T-helper 17 cell (primary cell): ENCODE measurements at places on chromosomes 1 and 21. TPM values are rescaled to one million over a fixed set of nuclear protein-coding genes. Genes with fewer than 3 reads are reported as not detected.

DNA sequence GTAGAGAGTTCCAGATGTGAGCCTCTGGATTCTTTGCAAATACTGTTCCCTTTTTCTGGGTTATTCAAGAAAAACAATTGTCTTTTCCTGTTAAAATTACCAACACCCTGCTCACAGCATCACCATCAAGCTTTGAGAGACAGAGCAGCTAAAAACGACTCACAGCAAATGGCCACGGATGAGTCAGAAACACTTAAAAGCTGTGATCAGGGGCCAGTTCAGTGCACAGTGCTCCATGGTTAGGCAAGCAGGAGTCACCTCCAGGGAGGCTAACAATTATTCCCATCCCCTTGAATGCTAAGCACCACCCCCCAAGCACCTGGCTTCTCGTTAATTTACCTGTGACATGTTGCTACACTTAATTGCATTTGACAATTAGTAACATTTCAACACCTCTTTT lies 128.4 kb upstream of the CAMK1G start:
- H3K36me3 ChIP-seq = no peaks in the 10 kb centered on the region
- no peaks in the 10 kb centered on the region for H3K4me1 ChIP-seq
- no peak for DNase-seq
- no peak overlapping the region for H3K27ac ChIP-seq
- H3K27me3 ChIP-seq = peaks cover 55% of the 10 kb centered on the region

DNA sequence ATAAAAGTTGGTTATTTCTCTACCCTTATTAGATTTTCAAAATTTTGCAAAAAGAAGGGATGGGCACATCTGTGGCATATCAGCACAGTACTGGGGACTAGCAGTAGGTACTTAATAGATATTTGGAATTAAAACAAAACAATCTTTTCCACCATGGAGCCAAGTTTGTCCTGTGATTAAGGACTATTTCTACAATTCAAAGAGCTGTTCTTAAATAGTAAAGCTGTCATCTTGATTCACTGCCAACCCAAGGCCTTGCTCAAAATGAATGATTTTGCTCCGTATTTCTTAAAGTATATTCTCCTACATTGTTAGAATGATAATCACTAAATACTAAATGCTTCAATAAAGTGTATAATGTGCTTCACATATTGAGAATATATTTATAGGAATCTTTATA lies 169.9 kb downstream of the S1PR1 start:
- H3K27me3 ChIP-seq = peaks cover 14% of the 10 kb centered on the region
- DNase-seq = no peak
- H3K36me3 ChIP-seq = no peaks in the 10 kb centered on the region
- no peak overlapping the region for H3K4me3 ChIP-seq

GRCh38 chr1:224497714-224498573 lies 63.3 kb upstream of the WDR26 start:
- H3K27me3 ChIP-seq = no peaks in the 10 kb centered on the region
- DNase-seq = no peak
- H3K4me3 ChIP-seq = peak overlapping the region; percentile 59
- H3K4me1 ChIP-seq = peaks cover 18% of the 10 kb centered on the region
- H3K36me3 ChIP-seq = peaks cover 2% of the 10 kb centered on the region
- peak overlapping the region; percentile 81 for H3K27ac ChIP-seq

DNA sequence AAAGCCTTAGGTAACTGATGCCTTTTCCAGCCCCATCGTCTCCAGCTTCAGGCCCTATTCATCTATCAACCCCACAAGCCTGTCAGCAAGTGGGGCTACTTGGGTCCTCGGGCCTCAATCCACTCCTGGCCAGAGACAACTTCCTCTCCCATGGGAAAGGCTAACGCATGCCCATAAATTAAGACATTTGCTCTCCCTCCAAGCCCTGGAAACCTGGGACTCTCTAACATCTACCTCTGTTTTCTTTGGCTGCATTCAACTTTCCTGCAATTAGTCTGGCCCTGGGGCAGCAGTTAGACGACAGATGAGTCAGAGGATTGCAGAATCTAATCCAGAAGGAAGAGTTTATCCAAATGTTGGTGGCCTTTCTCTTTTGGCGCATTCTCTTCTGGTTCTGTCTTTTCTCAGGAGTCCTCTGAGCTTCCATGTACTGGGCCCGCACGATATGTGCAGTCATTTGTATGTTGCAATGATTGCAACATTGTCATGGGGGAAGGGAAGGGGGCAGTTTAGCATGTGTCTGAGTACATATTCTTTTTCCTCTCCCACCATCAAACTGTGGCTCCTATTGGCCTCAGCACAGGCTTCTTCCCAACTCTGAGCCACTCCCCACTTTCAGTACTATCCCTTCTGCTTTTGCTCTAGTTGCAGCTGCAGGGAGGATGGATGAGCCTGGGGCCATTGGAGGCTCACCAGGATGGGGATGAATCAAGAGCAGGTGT lies 54.4 kb downstream of the NAV1 start:
- DNase-seq = no peak
- H3K4me3 ChIP-seq = no peak overlapping the region
- peaks cover 14% of the 10 kb centered on the region for H3K27me3 ChIP-seq
- H3K4me1 ChIP-seq = no peaks in the 10 kb centered on the region

- peaks cover 23% of the 10 kb centered on the region for H3K4me1 ChIP-seq
- DNase-seq = no peak
- H3K4me3 ChIP-seq = no peak overlapping the region
- no peaks in the 10 kb centered on the region for H3K36me3 ChIP-seq
Observed at GRCh38 chr21:35139382-35139715, 90.2 kb upstream of the RUNX1 start.

GRCh38 chr1:162992945-162993344 lies 76.2 kb upstream of the RGS4 start:
- no peak overlapping the region for H3K27ac ChIP-seq
- no peak overlapping the region for H3K4me3 ChIP-seq

DNA sequence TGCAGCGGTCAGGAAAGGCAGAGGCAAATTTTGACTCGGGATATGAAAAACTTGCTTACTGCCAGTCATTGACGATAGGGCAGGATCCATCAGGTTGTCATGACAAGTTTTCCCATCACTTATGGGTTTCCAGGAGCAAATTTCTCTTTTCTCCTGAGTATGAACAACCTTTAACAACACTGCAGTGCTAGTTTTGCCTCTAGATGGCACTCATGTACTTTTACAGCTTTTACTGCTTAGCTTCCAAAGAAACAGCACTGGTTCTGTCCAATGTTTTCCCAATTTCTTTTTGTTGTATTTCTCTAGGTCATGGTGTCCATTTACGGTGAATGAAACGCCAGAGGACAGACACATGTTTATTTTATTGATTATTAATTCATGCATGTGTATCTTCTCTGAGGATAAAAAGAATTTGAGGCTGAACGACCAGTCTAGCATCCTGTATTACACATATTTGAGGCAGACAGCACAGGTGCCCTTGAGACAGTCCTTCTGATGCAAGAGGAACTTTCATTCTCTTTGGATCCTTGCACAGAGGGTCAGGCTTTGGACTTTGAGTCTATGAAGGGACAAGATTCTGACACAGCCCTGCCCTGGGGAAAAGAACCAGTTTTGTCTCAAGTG lies 112.3 kb upstream of the TRABD2B start:
- DNase-seq = no peak
- H3K4me3 ChIP-seq = no peak overlapping the region
- no peak overlapping the region for H3K27ac ChIP-seq
- peaks cover 3% of the 10 kb centered on the region for H3K4me1 ChIP-seq
- H3K27me3 ChIP-seq = peaks cover 41% of the 10 kb centered on the region
- H3K36me3 ChIP-seq = peaks cover 2% of the 10 kb centered on the region

- H3K4me3 ChIP-seq = no peak overlapping the region
- DNase-seq = no peak
- H3K36me3 ChIP-seq = no peaks in the 10 kb centered on the region
- H3K27ac ChIP-seq = no peak overlapping the region
Observed at GRCh38 chr21:41861987-41862386, 17.2 kb downstream of the PRDM15 start.

DNA sequence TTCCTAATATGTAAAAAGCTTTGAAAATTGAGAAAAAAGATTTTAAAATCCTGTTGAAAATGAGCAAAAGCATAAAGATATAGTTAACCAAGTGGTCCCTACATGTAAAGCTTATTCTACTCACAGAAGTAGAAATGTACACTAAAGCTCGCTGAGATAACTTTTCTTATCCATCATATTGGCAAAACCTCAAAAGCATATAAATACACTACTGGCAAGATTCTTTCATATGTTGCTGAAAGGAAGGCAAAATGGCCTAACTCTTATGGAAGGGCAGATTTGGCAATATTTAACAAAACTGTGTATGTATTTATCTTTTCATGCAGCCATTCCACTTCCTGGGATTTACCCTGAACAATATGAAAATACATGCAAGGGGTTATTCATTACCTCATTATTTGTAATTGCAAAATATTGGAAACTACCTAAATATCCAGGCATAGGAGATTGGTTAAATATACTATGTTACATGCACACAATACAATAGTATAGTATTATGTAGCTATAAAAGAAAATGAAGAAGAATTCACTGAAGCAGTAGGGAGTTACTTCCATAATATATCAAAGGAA lies 43.2 kb upstream of the LYPLAL1 start:
- no peaks in the 10 kb centered on the region for H3K4me1 ChIP-seq
- H3K27ac ChIP-seq = no peak overlapping the region
- H3K27me3 ChIP-seq = peaks cover 11% of the 10 kb centered on the region
- DNase-seq = no peak
- H3K4me3 ChIP-seq = no peak overlapping the region

DNA sequence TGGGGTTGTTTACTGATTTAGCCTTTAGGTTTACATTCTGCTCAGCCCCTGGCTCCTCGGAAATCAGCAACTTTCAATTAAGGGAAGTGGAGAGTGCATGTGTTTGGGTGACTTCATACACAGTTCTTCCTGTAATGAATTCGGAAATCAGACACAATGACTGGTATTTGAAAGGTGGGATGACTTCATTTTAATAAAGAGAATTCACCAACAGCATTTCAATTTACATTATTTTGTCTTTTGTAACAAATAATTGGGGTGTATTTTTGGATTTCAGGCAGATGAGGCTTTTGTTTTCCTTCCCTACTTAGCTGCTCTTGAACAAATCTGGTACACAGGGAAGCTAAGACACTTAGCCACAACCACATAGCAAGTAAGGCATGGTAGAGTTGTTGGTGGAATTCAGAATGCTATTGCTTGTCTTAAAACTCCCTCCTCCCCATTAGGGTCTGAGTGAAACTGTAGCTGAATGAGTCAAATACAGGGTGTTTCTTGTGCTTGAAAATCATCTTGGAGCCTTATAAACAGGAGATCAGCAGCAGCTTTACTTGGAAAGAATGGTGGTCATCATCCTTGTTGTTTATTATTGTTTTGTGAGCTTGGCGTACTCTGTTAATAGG lies 917 bp downstream of the STX12 start:
- H3K27me3 ChIP-seq = no peaks in the 10 kb centered on the region
- H3K4me3 ChIP-seq = peak overlapping the region; percentile 98
- H3K36me3 ChIP-seq = peaks cover 9% of the 10 kb centered on the region
- DNase-seq = no peak

DNA sequence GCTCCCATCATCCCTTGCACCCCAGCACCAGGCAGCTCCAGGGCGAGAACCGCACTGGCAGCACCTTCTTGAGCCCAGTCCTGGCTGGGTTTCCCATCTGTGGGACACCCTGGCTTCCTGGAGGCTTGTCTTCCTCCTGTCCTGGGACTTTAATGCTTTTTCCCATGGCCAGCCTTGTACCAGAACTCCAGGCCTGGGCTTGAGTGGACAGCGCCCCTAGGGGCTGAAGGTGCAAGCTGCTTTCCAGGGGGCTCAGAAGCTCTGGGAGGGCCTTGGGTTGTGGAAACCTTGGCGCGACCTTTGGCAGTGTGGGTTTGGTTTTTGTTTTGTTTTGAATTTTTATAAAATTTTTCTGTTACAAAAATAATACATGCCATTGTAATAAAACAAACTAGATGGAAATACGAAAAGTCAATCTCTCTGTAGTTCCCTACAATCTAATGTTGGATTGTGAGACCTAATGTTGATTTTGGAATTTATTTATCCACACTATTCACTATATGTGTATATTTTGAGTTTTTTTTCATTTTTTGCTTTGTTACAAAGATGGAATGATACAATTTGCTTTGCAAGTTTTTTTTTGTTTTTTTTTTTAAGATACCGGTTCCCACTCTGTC lies 33.8 kb upstream of the RPL11 start:
- H3K27ac ChIP-seq = no peak overlapping the region
- H3K27me3 ChIP-seq = peaks cover 23% of the 10 kb centered on the region
- no peak overlapping the region for H3K4me3 ChIP-seq
- H3K36me3 ChIP-seq = peaks cover 5% of the 10 kb centered on the region
- H3K4me1 ChIP-seq = peaks cover 4% of the 10 kb centered on the region

DNA sequence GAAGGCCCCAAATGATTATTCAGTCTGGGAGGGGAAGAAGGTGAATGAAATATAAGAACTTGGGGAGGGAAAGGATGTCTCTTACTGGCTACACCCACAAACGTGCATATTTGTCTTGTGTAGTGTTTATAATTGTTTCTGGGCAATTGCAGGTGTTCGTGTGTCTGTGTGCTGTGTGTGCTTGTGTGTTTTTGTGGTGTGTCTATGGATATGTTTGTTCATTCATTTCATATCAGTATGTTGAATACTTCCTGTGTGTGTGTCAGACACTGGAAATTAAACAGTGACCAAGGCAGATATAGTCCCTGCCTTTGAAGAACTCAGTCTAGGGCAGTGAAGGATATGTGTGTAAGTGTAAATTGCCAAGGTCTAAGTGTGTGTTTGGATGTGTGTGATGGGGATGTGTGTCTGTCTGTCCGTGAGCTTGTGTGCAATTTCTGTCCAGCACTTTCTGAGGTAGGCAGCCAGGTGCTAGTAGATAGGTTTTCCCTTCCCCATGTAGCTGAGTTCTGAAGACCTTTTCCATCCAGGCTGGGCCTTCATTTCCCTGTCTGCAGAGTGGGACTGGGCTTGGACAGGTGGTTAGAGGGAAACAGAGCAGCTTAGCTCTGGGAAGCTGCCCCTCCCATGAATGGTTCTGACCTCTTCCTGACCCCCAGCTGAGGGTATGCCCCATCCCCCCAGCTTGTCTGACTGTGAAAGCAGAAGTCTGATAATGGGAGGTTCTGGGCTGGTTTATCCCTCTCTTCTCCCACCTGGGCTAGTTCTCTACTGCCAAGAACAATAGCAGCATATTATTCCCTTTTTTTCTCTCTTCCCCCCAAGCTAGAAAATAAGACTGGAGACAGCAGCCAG lies 3.8 kb downstream of the AGO1 start:
- no peaks in the 10 kb centered on the region for H3K27me3 ChIP-seq
- peaks cover 10% of the 10 kb centered on the region for H3K36me3 ChIP-seq
- H3K27ac ChIP-seq = peak overlapping the region; percentile 86
- peaks cover 45% of the 10 kb centered on the region for H3K4me1 ChIP-seq

GRCh38 chr1:192812420-192813209 lies 3.8 kb downstream of the RGS2 start:
- peaks cover 10% of the 10 kb centered on the region for H3K36me3 ChIP-seq
- no peak overlapping the region for H3K27ac ChIP-seq
- H3K4me3 ChIP-seq = no peak overlapping the region
- peaks cover 21% of the 10 kb centered on the region for H3K4me1 ChIP-seq

- H3K4me3 ChIP-seq = no peak overlapping the region
- no peak for DNase-seq
- H3K36me3 ChIP-seq = peaks cover 6% of the 10 kb centered on the region
- H3K4me1 ChIP-seq = peaks cover 11% of the 10 kb centered on the region
- H3K27ac ChIP-seq = no peak overlapping the region
Observed at GRCh38 chr1:220884981-220885918, 6.0 kb downstream of the HLX start.

- no peaks in the 10 kb centered on the region for H3K27me3 ChIP-seq
- DNase-seq = no peak
- no peak overlapping the region for H3K27ac ChIP-seq
- H3K4me3 ChIP-seq = no peak overlapping the region
Observed at GRCh38 chr1:75808921-75809320, 12.2 kb downstream of the MSH4 start.

NCMAP gene
- total RNA-seq = not detected

PADI2 gene
- 0.23 TPM for total RNA-seq

RNU1-2 gene
- 3,922 TPM for total RNA-seq

CCDC17 gene
- 5.1 TPM for total RNA-seq

WNT4 gene
- not detected for total RNA-seq

MTF1 gene
- 26.6 TPM for total RNA-seq

DENND2C gene
- 5.1 TPM for total RNA-seq
